Activated CD4-positive, alpha-beta T cell treated with anti-CD3 and anti-CD28 coated beads, Interleukin-2, amount 50 U/mL, for 16 hours (primary cell): ENCODE measurements at places on chromosomes 5 and 9.

DNA sequence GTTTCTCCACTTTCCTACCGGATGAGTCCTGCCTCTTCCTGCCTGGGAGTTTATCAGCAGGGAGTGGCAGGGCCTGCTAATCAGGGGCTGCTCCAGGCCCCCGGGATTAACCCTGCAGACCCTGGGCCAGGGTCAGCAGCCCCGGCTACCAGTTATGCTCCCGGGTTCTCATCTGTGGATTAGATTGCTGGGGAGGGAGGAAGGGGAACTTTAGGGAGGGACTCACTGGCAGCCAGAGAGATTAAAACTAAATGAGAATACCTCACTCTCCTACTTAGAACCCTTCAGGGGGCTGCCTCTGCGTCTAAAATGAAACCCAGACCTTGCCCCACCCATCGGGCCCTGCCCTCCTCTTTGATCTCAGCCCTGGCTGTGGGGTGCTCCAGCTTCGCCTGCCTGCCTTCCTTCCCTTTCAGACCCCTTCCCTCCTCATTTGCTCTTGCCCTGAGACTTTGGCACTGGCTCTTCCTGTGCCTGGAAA is 130.5 kb upstream of the HAND1 start:
- no peak for DNase-seq

DNA sequence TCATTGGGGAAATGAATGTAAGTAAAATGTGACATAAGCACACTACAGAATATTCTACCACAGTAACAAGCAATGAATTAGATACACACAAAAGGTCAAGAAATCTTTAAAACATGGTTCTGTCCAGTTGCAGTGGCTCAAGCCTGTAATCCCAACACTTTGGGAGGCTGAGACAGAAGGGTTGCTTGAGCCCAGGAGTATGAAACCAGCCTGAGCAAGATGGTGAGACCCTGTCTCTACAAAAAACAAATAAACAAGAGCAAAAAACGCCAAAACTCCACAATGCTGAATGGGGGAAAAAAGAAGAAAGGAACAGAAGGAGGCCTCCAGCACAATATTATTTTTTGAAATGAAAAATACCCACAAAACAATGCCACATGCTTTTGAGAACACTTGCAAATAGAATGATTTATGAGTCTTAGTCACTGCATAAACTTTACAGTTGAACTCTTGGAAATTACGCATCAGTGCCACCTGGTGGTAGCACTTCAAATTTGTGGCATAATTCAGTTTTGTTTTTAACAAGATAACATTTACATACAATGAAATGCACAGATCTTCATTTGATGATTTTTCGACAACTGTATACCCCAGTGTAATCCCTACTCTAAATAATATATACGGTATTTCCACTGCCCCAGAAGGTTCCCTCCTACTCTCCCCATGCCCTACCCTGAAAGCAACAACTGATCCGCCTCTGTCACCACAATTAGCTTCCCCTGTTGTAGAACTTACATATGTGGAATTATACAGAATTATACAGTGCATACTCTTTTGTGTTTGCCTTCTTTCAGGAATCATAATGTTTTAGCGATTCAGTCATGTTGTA is 14.4 kb upstream of the SPINK4 start:
- DNase-seq: peak; percentile 75

GRCh38 chr5:137220523-137220927 is 278.6 kb downstream of the SPOCK1 start:
- peak; percentile 43 for DNase-seq

DNA sequence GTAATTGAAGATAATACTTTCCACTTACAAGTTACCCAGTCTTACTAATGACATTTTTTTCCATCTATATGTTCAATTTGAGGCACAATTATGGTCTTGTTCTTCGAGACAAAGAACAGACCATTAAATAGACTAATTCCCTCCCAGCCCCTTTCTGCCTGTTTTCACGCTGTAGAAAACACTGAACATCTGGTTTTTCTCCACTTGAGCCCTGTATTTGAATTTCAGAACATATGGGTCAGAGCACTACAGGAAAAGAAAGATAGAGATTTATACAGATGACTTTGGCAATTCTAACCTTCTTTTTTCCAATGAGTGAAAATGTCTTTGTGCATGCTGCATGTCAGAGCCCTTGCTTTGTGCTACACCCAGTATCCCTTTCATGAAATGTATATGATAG is 506.9 kb downstream of the LRRC70 start:
- no peak for DNase-seq

DNA sequence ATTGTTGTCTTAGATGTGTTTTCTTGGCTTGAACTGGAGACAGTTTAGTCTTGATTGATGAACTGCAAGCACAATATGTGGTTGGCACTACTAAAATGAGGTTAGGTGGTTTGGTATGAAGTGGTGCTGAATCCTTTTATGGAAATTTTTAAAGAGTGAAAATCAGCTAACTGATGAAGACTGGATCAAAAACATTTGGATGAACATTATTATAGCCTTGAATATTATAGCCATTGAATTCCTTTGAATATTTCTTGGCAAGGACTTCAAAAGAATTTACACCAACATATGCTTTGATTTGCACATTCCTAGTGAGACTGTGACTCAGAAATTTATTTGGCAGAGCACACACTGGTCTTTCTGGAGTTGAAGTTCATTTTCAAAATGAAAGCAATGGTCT is 318.3 kb downstream of the CHSY3 start:
- no peak for DNase-seq

DNA sequence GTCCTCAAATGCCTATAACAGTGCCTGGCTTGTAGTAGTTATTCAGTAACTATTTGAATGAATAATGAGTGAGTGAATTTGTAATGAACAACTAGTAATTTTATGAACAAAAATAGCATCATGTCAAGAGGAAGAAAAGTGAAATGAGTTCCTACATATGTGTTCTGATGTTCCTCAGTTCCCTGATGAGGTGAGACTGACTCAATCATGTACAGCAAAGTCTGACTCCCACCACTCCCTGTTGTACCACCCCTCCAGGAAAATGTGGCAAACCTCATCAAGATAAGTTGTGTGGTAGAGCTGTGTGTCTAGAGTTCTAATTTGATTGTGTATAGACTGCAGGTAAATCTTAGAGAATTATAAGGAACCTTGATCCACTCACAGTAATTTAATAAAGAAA is 201.6 kb downstream of the GOLPH3 start:
- peak; percentile 8 for DNase-seq

DNA sequence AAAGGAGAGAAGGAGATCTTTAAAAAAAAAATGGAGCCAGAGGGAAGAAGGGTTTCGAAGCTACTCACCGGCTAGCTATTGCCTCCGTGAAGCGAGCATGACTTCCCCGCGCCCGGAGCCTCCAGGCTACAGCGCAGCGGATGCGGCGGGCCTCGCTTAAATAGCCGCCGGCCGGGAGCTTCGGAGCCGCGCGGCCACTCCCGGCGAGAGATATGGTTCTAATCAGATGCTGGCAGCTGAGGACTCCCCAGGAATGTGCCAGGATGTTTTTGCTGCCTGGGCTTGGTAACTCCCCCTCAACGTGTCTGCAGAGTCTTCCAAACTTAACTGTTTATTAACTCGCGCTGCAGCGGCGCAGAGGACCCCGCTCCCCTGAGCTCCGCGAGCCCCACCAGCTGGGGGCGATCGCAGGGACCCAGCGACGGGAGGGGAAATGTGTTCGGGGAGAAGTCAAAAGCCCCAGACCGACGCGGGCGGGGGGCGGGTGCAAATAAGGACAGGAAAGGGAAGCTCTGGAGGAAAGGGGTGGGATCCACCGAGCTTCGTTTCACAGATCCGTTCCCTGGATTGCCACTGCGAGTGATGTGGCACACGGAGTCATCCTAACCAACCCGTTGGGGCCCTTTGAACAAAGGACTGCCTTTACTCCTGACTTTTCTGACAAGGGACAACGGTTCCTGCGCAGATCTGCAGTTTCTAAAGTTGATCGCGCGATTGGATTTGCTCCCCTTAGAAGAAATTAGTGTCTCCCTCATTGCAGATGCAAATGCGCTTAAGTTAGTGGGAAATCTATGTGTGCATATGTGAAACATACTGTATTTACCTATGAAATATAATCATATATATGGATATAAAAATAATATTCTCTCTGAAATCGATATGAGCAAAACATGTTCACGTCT is at the start of gene DAB2:
DAB2 (minus strand) TSS at position 245 of the 902 bp plus-strand sequence. CDS start 30,660 bp downstream, outside the sequence.
- peak; percentile 24 for DNase-seq

DNA sequence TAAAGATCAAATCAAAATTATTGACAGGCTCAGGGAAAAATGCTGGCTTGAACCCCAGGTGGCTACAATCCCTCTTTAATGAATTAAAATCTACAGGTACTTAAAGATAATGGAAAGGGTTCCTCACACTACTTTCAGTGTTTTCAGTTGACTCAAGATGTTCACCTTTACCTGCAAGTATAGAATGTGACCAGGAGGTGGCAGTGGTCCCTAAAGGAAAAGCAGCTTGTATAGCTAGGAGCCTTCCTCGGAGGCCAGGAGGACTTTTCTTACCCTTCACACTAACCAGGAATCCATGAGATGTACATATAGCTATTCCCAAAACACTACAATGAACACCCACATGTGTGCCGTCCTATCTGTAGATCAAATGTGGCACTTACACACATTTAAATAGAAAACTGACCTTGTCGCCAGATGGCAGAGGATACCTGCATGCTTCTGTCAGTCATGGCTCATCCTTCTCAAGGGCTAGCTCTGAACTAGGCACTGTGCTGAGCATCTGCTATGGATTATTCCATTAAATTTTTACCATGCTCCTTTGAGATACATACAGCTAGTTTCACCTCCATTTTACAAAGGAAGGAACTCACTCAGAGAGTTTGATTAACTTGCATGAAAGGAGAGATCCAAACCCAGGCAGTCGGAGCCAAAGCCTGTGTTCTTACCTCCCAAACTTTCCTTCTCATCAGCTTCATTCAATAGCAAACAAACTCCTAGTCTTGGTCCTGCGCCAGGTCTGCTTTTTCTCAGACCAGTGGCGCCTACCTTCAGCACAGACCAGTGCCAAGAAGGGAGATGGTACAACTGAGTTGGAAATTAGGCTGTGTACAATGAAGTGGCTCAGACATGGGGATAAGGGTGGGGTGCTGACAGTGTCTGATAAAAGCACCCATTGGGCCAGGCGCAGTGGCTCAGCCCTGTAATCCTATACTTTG is 24.5 kb downstream of the C9orf152 start:
- DNase-seq: peak; percentile 69

- no peak for DNase-seq
Observed at GRCh38 chr5:143164557-143164956, 238.9 kb downstream of the NR3C1 start.

- DNase-seq: no peak
Observed at GRCh38 chr5:178304761-178305645, 72.4 kb upstream of the PHYKPL start.

DNA sequence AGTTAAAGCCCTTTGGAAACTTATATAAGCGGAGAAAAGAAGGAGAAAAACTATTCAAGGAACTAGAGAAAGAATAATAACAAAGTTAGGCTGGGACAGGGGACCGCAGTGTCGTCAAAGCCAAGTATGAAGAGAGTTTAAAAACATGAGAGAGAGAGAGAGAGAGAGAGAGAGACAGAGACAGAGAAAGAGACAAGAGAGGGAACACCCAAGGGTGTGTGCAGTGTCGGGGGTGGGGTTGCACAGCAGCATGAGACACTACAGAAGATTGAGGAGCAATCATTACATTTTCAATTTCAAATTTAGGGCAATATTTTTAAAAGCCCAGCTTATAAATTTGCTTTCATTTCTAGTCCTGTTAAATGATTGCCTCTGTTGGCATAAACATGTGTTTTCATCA is 74.3 kb downstream of the NNT start:
- DNase-seq: no peak

- no peak for DNase-seq
Observed at GRCh38 chr5:34930870-34931269, 1.5 kb downstream of the DNAJC21 start.

GRCh38 chr5:131221888-131222287 is 42.0 kb upstream of the CDC42SE2 start:
- DNase-seq: no peak

DNA sequence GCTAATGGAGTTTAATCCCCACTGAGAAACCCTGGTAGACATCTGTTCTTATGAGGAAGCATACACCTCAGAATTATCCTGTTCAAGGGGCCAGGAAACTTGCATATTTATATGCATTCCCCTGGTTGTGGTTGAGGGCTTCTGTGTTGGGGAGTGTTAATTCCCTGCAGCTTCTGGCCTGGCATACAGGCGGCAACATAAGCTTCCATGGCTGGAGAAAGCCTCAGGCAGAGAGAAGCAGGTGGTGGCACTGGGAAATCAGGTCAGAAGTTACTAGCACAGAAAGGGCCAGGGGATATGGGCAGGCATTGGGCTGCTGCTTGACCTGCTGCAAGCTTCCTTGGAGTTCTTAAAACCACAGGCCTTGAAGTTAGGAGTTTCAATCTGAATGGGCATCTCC is 166.1 kb upstream of the SEMA6A start:
- no peak for DNase-seq

- DNase-seq: peak; percentile 76
Observed at GRCh38 chr5:35651002-35651756, 33.5 kb downstream of the SPEF2 start.

GRCh38 chr9:106277966-106278365 is 583.6 kb downstream of the TMEM38B start:
- no peak for DNase-seq

- DNase-seq: peak; percentile 47
Observed at GRCh38 chr9:71685394-71685793, 82.9 kb downstream of the CEMIP2 start.

DNA sequence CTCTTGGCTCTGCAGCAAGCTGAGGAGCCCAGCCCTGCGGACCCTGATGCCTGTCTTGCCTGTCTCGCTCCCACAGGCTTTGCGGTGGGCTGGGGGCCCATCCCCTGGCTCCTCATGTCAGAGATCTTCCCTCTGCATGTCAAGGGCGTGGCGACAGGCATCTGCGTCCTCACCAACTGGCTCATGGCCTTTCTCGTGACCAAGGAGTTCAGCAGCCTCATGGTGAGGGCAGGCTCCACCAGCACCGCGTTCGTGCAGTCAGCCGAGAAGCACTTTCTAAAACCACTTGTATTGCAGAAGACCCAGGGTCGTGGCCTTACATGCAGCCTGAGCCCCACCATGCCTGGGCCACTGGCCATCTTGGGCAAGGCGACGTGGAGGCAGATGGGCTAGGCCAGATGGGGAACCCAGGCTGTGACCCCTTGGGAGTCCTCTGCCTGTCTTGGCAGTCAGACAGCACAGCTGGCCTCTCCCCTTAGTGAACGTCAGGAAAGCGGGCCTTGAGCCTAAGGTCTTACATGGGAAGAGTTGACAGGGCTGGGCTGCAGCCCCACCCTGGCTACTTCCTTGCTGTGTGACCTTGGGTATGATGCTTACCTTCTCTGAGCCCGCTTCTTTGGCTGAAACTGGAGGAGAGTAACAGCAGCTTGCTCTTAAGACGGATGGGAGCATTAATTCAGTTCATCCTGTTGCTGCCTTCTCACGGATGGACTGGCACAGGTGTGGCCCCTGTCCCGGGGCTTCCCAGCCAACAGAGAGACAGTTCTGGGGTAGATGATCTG is 8.6 kb downstream of the SLC2A8 start:
- DNase-seq: no peak

DNA sequence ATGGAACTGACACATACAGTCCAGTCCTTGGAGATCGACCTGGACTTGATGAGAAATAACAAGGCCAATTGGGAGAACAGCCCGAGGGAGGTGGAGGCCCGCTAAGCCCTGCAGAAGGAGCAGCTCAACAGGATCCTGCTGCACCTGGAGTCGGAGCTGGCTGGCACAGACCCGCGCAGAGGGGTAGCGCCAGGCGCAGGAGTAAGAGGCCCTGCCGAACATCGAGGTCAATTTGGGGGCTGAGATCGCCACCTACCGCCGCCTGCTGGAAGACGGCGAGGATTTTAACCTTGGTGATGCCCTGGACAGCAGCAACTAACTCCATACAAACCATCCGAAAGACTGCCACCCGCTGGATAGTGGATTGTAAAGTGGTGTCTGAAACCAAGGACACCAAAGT is 1610.1 kb upstream of the ACO1 start:
- DNase-seq: no peak

GRCh38 chr9:116144038-116144437 is 9.6 kb upstream of the PAPPA start:
- DNase-seq: no peak
